Activated CD4-positive, alpha-beta T cell treated with anti-CD3 and anti-CD28 coated beads, Interleukin-2, amount 50 U/mL, for 4 hours (primary cell): ENCODE measurements at places on chromosomes 2 and 18.

- DNase-seq: no peak
These were observed 257.5 kb upstream of the KLHL29 start for GRCh38 chr2:23127465-23127864.

DNA sequence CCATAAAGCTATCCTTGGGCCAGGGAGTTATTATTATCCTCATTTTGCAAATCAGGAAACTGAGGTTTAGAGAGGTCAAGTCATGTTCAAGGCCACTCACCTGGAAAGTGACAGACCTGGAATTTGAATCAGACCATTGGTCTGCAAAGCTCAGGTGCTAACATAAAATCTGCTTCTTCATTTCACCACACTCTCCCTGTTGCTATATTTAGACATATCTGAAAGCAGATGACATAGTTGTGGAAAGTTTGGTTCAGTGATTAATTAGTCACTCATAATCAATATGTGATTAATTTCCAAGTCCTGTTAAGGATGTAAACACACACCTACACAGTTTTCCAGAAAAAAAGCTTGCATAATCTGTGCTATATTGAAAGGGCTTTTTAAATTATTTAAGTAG is 57.4 kb downstream of the LINC00305 start:
- no peak for DNase-seq

GRCh38 chr2:120875431-120875830 is 139.8 kb downstream of the GLI2 start:
- no peak for DNase-seq

GRCh38 chr2:39772812-39773152 is 6.3 kb downstream of the THUMPD2 start:
- DNase-seq: no peak

DNA sequence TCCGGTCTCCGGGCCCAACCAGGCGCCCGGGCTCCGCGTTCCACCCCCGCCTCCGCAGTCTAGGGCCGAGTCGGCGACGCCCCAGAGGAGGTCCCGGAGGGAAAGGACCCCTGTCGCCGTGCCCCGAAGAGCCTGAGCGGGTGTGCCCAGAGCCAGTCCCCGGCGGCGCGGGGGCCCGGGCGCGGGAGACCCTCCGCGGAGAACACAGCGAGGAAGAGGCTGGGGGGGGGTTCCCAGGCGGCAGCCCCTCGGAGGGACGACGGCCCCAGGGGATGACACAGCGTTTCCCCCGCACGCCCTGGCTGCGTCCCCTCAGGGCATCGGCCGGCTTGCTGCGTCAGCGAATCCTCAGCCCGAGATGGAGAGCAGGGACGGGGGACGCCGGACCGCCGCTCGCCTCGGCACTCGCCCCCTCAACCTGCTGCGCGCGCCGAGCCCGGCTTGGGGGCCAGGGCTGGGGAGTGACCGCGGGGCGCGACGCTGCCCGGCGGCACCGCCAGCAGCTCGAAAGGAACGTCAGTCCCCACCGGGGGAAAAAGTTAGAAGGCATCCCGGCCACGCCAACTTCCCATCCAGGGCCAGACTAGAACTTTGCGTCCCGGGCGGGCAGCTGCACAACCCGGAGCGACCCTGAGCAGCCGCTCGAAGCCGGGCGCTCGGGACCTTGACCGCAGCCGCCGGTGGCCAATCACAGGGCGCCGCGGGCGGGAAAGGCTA is 711 bp downstream of the SFXN5 start:
- DNase-seq: peak; percentile 23

DNA sequence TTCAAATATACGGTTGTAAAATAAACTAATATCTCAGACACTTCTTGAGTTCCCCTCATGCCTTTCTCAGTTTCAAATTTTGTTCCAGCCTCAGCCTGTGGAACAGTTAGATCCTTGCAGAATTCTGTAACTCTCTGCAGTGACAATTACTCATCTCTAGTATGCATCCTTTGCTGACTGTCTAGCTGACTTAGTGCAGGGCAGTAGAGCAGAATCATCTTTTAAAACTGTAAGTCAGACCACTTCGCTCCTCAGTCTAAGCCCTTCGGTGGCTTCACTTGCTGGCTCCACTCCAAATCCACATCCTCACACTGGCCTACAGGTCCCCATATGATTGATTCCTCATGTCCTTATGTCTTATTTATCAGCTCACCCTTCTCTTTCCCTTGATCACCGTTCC is 164.1 kb upstream of the ZSWIM2 start:
- DNase-seq: no peak

GRCh38 chr2:43943809-43944452 is 51.9 kb downstream of the LRPPRC start:
- DNase-seq: no peak

DNA sequence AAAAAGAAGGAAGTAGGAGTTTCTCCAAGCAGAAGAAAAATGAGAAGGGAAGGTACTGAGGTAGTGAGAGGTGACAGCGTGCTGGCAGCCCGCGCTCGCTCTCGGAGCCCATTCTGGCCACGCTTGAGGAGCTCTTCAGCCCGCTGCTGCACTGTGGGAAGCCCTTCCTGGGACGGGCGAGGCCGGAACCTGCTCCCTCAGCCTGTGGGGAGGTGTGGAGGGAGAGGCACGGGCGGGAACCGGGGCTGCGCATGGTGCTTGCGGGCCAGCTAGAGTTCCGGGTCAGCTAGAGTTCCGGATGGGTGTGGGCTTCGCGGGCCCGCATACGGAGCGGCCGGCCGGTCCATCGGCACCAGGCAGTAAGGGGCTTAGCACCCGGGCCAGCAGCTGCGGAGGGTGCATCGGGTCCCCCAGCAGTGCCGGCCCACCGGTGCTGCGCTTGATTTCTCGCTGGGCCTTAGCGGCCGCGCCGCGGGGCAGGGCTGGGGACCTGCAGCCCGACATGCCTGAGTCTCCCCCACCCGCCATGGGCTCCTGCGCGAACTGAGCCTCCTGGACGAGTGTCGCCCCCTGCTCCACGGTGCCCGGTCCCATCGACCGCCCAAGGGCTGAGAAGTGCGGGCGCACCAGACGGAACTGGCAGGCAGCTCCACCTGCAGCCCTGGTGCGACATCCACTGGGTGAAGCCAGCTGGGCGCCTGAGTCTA is 11.1 kb upstream of the CYS1 start:
- DNase-seq: no peak

DNA sequence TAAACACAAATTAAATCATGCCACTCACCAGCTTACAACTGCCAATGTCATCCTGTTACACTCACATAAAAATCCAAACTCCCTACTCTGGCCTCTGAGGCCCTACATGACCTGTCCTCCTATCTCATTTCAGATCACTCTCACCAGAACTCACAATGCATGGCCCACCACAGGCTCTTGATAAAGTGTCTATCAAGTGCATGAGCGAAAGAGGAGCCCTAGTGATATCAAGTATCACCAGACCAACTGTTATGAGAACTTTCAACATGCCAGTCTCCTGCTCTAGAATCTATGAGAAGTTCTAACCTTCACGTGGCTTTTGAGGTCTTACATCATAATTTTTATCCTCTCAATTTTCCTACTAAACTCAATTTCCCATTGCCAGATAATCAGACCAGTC is 76.4 kb upstream of the CD226 start:
- DNase-seq: no peak

DNA sequence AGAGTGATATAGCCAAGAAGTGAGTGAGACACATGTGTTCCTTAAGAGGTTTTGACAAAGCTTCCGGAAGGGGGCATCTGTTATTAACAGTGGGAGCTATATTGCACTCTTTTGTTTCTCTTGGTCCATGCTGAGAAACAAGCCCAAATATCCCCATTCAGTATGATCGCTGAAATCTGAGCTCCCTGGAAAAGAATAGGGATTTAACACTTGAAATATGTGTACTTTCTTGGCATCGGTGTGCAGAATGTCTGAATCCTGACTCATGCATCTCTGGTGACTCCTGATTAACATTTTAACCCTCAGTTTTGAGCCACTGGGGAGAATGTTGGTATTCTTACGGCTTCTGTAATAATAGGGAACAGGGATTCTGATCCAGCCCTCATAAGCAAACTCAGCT is 448.1 kb downstream of the TSN start:
- no peak for DNase-seq
